ENCODE measurements at places on chromosomes 3 and 15.
A peak's percentile ranks its signal among the peaks of the same experiment; 100 is the strongest.

GRCh38 chr3:23991683-23992628, 46.9 kb downstream of the NR1D2 start:
- peak; percentile 33 for DNase-seq

DNA sequence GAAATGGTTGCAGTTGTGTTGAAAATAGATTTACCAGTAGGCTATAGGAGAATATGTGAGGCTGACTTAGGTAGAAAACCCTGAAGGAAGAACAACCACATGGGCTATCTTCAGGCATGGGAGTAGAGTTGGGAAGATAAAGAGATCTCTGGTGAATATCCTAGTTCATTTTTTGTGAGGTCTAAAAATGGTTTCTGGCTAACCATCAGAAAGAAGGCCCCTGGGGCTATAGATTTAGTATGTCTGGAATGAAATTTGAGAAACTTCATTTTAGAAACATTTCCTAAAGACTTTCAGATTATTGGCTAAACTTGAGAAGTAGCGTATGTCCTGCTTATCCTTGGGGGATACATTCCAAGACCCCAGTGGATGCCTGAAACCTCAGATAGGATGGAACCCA, 148.2 kb downstream of the NAALADL2 start:
- DNase-seq, result no peak

- peak; percentile 36 for DNase-seq
These were observed at the start of gene TBC1D2B for GRCh38 chr15:78077053-78077870. TBC1D2B (minus strand) TSS chr15:78077711; CDS start chr15:78077652, 59 bp downstream.

DNA sequence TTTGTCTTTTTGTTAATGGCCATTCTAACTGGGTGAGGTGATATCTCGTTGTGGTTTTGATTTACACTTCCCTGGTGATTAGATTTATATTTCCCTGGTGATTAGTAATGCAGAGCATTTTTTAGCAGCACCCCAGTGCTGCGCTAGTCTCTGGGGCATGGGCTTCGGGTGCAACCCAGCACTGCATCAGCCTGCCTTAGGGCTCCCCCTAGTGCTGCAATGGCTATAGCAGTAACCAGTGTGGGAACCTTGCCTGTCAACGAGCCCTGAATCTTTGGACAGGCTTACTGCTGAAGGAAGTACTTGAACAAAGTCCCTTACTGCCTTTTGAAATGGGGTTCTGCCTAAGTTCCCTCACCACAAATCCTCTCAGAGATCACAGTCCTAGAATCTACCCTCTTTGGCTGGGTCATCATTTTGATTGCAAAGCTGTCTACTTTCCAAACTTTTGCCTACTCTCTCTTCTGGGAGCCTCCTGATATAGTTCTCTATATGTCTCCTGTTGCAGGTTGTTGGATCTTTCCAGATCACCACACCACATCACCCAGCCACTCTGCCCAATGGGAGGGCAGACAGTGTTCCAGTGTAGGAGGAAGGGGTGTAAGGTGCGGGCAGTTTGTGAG, 79.2 kb upstream of the CCNL1 start:
- peak; percentile 59 for DNase-seq

GRCh38 chr15:39997639-39998038, 41.3 kb downstream of the SRP14 start:
- no peak for DNase-seq

GRCh38 chr3:165783383-165783782, 53.8 kb downstream of the BCHE start:
- no peak for DNase-seq

DNA sequence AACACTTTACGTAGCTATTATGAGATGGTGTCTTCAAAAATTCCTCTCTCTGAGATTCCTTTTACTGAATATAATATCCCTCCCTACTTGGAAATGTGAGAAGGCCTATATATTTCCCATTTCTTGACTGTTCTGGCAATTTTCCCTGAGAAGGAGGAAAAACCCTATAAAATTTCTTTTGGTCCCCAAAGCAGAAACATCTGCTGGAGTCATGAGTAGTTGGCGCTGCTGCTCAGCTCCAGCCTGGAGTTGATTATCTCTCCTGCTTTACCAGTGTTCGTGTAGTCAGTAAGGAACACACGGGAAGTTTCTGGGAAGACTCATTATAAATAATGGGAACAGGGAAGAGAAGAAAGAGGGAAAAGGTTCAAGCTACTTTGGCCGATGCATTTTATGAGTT, 680.1 kb downstream of the EPHA3 start:
- no peak for DNase-seq

DNA sequence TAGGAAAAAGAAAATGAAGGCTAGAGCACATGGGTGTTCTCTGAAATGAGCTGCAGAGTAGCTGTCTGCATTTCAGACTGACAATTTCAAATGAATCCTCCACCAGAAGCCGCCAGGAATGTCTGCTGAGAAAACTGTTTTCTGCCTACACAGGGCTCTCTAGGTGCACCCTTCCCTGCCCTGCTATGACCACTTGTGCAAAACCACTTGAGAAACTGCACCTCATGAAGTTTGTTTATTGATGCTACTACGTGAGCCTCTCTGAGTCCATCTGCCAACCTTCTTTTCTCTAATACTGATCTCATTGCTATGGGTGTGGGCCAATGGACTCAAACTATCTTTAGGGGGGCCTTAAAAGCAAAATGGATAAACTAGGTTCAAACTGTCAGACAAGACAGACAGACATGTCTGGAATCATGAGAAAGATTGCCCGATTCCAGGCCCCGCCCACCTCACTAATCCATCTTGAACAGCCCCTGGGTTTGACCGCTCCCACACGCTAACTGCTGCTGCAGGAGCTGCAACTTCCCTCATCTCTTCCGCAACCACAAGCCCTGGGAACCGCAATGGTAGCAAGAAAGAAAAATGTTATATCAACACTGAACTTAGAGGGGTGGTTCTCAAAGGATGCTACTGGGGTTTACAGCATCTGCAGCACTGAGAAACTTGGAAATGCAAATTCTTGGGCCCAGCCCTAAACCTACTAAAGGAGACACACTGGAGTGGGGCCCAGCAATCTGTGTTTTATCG, 9.0 kb upstream of the CD47 start:
- DNase-seq, result no peak

DNA sequence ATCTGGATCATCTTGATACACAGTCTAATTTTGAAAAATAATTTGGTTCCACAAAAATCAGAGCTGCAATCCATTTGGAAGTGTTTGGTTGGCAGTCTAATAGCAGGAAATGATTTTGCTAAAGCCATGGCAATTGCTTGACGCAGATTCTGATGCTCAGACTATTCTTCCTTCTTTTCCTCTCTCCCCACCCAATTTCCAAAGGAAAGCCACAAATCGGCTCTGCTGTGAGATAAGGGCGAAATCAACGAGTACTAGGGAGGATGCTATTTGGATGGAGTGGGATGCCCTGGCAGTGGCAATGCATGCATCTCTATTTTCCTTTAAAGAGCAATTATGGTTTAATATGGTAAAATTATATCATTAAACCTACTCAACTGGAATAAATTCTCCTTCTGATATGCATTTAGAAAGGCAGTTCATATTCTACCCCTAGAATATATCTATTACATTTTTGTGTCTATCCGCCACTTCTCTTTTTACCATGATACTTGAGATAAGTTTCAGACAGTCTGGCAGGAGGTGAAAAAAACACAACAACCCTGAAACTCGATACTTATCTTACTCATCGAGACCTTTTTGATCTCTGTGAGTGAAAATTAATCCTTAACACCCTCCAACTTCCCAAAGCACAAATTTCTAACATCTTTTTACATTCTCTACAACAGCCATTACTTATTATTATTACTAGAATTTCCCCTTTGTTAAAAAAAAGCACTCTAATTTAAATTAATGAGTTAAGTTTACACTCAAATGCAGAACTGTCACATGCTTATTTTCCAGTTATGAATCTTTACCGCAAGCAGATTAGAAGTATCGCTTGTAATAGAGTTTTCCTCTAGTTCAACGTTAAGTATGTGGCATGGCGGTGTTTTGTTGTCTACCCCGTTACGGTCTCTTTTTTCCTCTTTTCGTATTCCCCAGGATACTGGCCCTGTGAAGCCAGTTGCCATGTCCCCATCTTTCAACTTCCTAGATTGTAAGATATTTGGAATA, 433.3 kb downstream of the FOXP1 start:
- DNase-seq, result no peak

- no peak for DNase-seq
These were observed 785.0 kb downstream of the PDCD6IP start for GRCh38 chr3:34583451-34583850.

DNA sequence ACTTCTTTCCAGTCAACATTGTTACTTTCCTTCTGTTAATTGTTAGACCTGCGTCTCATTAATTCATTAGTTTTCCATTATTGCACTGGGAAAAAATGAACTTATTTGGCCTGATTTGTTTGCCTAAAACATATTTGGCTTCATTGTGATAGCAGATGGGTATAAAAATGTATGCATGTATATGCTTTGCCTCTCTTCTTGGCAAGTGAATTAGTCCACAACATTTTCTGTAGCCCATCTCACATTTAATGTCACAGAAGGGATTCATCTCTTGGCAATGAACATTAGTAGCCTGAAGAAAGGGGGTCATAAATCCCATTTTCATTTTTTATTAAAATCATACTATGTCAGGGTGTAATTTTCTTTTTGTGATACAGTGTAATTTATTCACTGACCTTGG, 125.2 kb downstream of the TUSC7 start:
- DNase-seq, result no peak

DNA sequence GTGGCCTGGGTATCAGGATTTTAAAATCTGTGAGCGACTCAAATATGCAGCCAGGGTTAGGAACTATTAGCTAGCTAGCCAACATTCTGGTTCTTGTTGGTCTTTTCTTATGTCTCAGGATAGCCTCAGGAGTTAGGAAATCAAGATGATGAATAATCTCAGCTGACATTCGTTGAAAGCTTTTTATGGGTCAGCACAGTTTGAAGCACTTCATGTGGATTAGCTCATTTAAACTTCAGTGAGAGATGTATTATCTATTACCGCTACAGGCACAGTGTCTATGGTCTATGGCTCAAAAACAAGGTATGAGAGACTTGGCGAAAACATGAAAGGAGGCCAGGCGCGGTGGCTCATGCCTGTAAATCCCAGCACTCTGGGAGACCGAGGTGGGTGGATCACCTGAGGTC, 187.5 kb upstream of the THRB start:
- no peak for DNase-seq

- no peak for DNase-seq
These were observed 419 bp downstream of the HYKK start for GRCh38 chr15:78507831-78508160.

GRCh38 chr3:197001972-197002700, 27.5 kb downstream of the MELTF start:
- DNase-seq, result no peak

DNA sequence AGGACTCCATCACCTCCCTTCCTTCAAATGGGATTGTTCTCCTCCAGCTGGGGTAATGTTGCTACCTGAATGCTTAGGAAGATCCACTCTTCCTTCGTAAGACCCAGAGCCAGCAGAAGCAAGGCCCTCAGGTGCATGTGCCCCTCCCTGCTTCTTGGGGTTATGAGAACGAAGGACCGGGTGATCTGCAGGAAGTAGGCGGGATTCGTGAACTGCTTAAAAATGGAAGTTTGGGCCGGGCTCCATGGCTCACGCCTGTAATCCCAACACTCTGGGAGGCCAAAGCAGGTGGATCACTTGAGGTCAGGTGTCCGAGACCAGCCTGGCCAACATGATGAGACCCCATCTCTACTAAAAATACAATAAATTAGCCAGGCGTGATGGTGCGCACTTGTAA, 8.0 kb downstream of the TLR9 start:
- DNase-seq, result no peak

DNA sequence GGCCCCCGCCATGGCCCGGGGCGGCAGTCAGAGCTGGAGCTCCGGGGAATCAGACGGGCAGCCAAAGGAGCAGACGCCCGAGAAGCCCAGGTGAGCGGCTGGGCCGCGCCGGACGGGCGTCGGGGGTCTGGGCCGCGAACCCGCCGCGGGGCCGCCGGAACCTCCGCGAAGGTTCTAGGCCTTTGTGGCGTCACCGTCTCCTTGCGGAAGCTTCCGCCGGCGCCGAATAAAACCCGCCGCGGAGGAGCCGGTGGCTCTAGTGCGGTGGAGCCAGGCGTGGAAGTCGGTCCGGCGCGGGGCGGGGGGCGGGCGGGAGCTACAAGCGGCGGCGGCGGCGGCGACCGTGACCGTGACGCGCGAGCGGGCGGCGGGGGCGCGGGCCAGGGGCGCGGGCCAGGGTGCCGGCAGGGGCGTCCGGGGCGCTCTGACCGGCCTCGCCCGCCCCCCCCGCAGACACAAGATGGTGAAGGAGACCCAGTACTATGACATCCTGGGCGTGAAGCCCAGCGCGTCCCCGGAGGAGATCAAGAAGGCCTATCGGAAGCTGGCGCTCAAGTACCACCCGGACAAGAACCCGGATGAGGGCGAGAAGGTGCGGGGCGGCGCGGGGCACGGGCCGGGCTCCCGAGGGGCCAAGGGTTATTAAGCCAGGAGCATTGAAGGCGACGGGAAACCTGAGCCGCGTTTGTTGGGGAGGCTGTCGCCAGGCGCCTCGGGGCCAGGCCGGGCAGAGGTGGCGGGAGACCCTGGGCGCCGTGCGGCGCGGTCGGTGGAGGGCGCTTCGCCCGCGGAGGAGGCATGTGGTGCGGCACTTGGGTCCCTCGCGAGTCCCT, at the start of gene DNAJA4:
Gene DNAJA4 (plus strand): TSS at position 259 of the 833 bp plus-strand sequence. CDS start 202 bp downstream, at position 461.
- no peak for DNase-seq

DNA sequence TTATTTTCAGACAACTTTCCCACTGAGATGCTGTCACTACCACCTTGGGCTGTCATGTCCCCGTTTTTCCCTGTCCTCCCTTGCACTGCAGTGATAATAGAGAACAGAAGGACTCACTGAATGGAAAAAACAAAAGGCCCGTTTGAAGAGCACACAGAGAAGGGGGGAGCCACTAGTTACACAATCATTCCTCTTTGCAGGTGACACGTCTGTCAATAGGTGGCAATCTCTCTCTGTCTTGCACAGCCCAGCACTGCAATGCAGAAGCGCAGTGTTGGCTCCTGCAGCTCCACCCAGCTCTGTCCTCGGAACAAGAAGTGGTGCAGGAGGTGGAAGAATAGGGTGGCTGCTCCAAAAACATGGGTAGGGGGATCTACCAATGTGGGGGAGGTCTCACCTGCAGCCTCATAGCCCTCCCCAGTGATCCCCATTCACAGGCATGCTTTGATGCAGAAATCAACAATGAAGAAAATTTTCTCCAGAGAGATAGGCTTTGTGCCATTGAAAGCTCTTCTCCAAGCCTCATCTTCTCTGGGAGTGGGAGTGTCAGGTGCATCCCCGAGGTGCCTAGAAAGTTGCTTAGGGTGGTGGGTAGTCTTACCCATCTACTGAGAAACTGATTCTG, 31.8 kb downstream of the FSTL1 start:
- DNase-seq, result peak; percentile 33
